Choroid plexus epithelial cell (primary cell): ENCODE measurements at places on chromosomes 12 and 14.

GRCh38 chr12:51788876-51789275 is 59.6 kb downstream of the FIGNL2 start:
- DNase-seq = peak; percentile 30

DNA sequence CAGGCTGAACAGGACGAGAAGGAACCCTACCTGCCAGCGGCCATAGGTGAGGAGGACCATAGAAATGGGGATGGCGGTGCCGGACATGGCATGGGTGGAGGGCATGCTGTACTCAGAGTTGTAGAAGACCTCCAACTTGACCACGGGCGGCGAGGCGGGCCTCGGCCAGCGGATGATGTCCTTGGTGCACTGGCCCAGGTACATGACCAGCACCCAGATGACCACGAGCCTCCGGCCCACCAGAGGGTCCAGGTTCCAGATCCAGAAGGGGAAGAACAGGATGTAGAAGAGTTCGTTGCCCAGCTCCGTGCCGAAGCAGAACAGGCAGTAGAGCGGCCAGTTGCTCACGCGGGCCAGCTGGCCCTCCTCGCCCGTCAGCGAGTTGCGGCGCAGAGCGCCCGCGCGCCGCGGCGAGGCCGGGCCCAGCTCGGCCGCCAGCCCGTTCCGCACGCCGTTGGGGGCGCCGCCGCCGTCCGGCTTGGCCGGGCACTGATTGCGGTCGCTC is 582 bp downstream of the SGPP1 start:
- DNase-seq = peak; percentile 48

DNA sequence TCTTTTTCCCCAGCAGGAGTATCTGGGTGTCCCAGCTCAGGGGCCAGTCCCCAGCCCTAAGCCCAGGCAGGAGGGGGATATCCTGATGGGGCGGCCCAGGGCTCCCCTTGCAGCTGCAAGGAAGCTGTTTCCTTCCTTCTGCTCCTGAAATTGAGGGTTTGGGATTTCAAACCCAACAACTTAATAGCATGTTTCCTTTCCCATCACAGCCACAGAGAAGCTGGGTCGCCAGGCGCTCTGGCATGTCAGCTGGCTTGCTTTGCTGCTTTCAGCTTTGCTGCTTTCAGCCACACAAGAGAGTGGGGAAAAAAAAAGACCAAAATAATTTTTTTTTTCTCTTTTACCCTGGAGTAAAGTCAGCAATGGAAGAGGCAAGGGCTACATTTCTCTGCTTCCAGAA is 30.0 kb downstream of the HVCN1 start:
- no peak for DNase-seq

DNA sequence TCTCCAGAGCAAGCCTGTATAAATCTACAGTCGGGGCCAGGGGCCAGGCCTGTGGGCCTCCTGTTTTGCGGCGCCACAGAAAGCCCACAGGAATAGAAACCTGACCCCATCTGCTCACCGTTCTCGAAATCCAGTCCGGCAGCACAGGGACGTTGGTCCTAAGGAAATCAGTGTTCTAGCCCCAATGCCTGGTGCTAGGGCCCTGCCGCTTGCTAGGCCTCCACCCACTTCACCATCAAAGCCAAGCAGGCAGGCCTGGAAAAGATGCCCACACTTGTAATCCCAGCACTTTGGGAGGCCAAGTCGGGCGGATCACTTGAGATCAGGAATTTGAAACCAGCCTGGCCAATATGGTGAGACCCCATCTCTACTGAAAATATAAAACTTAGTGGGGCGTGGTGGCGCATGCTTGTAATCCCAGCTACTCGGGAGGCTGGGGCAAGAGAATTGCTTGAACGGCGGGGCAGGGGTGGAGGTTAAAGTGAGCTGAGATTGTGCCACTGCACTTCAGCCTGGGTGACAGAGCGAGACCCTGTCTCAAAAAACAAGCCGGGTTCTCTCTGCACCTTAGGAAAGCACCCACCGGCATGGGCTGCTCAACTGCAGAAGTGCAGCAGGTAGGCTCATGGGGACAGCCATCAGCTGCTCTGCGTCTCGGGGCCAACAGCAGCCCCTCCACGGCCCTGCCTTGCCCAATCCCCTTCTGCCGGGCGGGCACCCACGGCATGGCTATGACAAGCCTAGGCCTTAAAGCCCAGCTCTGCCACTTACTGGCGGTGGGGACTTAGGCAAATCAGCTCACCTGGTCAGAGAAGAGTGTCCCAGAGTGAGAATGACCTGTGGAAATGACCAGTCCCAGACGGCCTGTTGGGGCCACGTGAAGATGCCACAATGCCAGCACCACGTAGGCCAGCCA is 47.4 kb downstream of the VWF start:
- no peak for DNase-seq

DNA sequence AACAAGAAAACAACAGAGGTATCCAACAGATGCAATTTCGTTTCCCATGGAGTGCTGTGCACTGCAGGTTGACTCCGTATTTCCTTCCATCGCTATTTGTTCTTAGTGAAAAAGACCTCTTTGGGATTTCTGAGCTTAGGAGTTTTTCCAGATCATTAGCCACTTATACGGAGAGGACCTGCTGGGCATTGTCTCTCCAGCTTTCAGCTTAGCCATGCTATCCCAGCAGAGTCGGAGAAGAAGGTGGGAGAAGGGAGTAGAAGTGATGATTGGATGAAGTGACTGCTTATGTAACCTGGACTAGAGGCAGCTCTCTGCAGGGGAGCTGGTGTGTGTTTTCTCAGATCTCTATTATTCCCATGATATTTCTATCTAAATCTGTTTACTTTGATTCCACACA is 737.7 kb downstream of the DIO2 start:
- DNase-seq = peak; percentile 12

- DNase-seq = no peak
These were observed 75.4 kb downstream of the GRIP1 start for GRCh38 chr12:66603461-66603860.

DNA sequence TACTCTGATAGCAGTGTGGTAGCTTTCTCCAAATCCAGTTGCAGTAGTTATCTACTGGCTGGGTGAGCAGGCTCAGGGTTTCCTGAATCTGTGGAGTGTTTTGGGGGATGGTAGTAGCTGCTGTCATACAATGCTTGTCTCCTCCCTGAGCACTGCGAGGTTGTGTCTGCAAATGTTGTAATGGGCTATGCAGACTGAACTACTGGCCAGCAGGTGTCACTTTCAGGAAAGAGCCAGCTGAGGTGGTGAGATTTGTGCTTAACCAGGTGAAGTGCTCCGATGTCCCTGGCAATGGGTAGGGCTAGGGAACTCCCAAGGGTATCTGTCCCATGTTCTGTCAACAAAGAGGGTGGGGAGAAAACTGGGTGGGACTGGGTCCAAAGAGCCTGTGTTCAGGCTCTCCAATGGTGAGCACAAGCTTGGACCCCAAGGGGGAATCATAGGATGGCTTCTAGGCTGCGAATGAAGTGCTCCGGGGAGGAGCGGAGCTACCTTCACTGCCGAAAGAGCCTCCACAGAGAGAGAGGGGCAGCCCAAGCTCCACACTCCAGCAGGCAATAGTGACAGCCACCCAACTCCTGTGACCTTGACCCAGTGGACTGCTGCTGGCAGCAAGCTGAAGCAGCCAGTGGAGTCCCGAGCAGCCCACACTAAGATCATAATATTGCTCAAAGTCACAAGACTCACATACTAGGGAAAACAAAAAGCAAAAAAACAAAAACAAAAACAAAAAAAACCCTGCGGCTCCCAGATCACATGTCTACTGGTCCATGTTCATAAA is 1324.0 kb upstream of the USP15 start:
- DNase-seq = no peak

DNA sequence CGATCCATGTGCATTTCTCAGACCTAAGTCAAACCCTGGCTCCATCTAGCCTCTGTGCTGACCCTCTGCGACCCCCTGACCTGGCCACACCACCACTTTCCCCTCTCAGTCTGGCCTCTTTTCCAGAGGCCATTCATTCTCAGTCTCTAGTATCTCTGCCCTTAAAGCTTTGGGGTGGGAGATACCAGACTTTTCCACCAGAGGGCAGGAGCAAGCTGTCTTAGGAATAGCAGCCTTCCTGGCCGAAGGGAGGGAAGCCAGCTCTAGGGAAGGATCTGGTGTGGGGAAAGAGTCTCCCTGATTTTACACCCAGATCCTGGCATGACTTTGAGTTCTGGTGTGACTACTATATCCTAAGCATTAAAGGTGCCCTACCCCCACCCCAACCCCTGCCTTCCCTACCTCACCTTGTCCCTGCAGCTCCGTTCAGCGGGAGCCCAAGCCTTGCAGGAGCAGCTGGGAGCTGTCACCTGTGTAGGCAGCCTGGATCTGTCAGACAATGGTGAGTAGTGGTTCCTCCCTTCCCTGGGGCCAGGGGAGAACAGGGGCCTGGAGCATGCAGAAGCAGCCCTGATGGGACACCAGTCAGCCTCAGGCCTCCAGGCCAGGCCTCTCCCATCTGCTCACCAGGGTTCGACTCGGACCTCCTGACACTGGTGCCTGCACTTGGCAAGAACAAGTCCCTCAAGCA is 6.6 kb downstream of the CARMIL3 start:
- DNase-seq = peak; percentile 84

- DNase-seq = peak; percentile 5
These were observed 58.1 kb upstream of the CCND2 start for GRCh38 chr12:4215229-4216186.

DNA sequence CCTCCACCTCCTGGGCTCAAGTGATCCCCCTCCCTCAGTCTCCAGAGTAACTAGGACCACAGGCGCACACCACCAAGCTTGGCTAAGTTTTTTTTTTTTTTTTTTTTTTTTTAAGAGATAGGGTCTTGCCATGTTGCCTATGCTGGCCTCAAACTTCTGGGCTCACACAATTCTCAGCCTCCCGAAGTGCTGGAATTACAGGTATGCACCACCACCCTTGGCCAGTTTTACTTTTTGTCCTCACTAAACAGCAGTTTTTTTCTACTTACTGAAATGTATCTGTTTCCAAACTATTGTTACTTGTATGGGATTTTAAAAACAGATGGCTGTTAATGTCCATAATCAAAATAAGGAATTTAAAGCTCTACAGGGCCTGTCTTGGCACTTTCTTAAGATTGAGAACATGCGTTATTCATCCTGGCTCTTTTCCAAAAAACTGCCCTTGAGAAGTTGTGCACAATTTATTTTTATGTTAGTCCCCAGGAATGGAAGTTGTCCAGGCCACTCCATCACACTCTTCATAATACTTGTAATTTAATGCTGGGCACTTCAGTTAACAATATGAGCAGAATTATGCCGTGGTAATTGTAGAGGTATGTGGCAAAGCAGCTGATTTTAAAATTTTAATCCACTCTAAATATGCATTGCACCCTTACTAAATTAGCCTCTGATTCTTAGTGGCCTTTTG is 51.9 kb upstream of the REP15 start:
- DNase-seq = peak; percentile 72

GRCh38 chr14:62439210-62439609 is 606.0 kb downstream of the KCNH5 start:
- DNase-seq = no peak

DNA sequence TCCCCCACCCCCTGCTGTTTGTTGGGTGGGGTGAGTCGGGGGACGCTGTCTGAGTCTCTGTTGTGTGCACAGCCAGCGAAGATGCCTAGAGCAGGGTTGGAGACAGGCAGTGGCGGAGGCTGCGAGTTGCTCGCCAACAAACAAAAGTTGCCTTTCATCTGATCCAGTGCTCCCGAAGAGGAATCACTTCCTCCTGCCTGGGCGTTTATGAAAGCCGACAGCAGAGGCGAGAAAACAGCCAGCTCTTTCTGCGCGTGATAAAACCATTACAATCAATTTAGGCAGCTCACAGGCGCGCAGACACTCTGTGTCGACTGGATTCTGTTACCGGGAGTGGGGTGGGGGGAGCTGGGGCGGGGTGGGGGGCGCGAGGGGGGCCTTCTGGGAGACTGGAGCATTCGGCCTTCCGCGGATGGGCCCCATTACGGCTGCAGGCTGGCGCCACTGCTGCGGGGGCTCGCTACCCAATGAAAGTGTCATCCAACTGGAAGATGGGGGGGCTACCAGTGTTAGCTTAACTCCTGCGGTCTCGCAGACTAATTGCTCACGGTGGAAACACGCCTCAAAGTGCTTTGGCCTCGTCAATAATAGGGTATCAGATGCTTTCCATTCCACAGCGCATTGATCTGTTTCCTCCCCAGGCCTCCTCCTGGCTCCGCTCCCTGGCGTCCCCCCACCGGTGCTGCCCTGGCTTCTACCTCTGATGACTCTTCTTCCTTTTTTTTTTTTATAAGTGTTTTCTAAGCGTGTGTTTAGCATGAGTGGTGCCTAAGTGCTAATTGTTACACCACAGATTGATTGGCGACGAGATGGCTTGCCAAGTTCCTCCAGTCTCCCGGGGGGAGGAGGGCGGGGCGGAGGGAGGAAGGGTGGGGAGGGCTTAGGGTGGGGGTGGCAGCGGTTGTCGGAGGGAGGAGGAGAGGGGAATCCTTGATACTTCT is 678.4 kb downstream of the MED13L start:
- DNase-seq = peak; percentile 25

DNA sequence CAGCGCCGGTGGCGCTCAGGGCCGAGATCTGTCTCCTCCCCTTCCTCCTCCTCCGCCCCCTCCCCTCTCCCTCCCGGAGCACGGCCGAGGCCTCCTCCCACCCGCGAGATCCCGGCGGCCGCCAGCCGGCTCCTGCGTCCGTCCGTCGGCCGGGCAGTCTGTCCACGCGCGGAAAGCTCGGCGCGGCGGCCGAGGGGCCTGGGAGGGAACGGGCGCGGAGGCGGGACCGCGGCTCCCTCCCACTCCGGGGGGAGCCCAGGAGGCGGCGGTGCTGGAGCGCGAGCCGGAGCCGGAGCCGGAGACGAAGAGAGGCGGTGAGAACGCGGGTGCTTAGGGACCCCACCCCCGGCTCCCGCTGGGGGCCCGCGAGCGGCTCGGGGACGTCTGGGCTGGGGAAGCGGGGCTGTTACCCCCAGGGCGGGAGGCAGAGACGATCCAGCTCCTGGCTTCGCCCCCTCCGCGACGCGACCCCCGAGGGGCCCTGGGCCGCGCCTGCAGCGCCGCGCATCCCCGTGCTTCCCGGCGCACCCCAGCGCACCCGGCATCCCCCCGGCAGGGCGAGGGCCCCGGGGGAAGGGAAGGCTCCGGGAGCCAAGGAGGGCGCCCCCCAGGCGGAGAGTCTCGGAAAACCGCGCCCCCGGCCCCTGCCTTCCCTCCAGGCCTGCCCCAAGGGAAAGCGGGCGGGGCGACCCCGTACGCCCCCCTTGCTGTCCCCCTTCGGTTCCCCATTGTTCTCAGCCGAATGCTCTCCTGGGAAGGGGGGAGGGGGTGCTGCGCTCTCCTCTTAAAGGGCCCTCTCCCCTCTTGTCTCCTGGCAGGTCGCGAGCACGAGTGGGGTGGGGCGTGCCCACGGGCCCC is at the start of gene DTX1:
TSS of gene DTX1 (plus strand) at position 100 of the 858 bp plus-strand sequence. CDS start 1,463 bp downstream, outside the sequence.
- DNase-seq = no peak
